Upper lobe of left lung (tissue), 6 donors: ENCODE measurements at places on chromosomes 12 and 14. TPM values are rescaled to one million over a fixed set of nuclear protein-coding genes. Genes with fewer than 3 reads are reported as not detected.

The IFI27 gene
- 210 TPM for total RNA-seq

- no peak overlapping the region for H3K27ac ChIP-seq
- H3K27me3 ChIP-seq, result no peaks in the 10 kb centered on the region
- no peaks in the 10 kb centered on the region for H3K4me1 ChIP-seq
These were observed 711.1 kb upstream of the SEL1L start for GRCh38 chr14:82244791-82245190.

The AJUBA gene
- 50.3 TPM for total RNA-seq

GRCh38 chr12:59260202-59260601 lies 335.6 kb upstream of the SLC16A7 start:
- DNase-seq, result no peak
- H3K4me1 ChIP-seq, result no peaks in the 10 kb centered on the region
- no peak overlapping the region for H3K4me3 ChIP-seq
- no peaks in the 10 kb centered on the region for H3K36me3 ChIP-seq

The GLI1 gene
- not detected for total RNA-seq

The NKX2-1 gene
- 361 TPM for total RNA-seq

The ABCD2 gene
- total RNA-seq, result 0.46 TPM

DNA sequence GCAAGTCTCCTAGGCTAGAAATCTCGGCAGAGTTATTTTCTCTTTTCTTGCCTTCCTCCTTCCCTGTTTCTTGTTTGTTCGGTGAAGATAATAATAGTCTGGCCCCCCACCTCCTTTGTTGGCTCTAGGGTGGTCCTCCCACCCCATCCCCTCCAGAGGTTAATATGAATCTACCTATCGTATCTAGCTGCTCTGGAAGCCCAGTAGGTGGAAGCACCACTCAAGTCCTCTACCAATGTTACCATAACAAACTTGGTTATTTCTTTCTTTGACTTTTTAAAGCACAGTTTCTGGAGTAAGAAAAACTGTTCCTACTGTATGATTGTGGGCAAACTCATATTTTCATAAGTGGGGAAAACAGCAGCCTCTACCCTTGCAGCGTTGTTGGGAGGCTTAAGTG lies 19.7 kb upstream of the GRIP1 start:
- no peaks in the 10 kb centered on the region for H3K4me1 ChIP-seq
- H3K27ac ChIP-seq, result no peak overlapping the region
- no peak for DNase-seq
- H3K27me3 ChIP-seq, result no peaks in the 10 kb centered on the region
- no peaks in the 10 kb centered on the region for H3K36me3 ChIP-seq

- H3K27ac ChIP-seq, result peak overlapping the region; percentile 100
- DNase-seq, result peak; percentile 51
- peaks cover 5% of the 10 kb centered on the region for H3K36me3 ChIP-seq
- H3K27me3 ChIP-seq, result no peaks in the 10 kb centered on the region
- H3K4me3 ChIP-seq, result peak overlapping the region; percentile 66
These were observed 882 bp downstream of the HECTD1 start for GRCh38 chr14:31206536-31207286.

DNA sequence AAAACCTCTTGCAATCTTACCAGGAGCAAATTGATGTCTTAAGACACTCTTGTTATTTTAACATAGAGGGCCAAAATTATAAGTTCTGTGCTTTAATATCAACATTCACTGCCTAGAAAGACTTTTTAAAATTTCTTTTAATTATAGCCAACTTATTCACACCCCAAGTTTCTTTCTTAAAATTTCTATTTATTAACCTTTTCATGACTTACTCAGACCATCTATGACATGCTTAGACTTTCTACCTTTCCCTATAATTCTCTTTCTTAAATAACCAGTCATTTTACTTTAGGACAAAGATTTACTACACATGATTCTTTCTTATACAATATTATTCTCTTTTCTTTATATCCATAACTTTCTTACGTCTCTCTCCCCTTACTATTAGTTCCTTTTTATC lies 220.4 kb downstream of the NUBPL start:
- no peaks in the 10 kb centered on the region for H3K4me1 ChIP-seq
- H3K36me3 ChIP-seq, result no peaks in the 10 kb centered on the region
- DNase-seq, result no peak
- no peaks in the 10 kb centered on the region for H3K27me3 ChIP-seq
- H3K27ac ChIP-seq, result no peak overlapping the region

DNA sequence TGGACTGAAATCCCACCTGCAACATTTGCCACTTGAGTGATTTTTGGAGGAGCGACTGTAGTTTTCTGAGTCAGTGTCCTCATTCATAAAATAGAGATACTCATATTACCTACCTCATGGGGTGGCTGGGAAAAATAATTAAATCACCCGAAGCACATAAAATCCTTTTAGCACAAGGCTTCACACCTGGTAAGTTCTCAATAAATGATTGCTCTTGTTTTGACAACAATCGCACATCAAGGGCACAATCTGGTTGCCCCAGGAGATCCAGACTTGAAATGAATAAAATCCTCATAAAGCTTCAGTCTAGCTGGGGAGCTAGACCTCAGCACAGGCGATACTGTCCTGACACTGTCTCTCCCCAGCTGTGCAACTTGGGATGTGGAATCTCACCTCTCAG lies 76.0 kb upstream of the CCDC60 start:
- peaks cover 12% of the 10 kb centered on the region for H3K4me1 ChIP-seq
- no peaks in the 10 kb centered on the region for H3K36me3 ChIP-seq
- no peak for DNase-seq
- no peak overlapping the region for H3K27ac ChIP-seq

DNA sequence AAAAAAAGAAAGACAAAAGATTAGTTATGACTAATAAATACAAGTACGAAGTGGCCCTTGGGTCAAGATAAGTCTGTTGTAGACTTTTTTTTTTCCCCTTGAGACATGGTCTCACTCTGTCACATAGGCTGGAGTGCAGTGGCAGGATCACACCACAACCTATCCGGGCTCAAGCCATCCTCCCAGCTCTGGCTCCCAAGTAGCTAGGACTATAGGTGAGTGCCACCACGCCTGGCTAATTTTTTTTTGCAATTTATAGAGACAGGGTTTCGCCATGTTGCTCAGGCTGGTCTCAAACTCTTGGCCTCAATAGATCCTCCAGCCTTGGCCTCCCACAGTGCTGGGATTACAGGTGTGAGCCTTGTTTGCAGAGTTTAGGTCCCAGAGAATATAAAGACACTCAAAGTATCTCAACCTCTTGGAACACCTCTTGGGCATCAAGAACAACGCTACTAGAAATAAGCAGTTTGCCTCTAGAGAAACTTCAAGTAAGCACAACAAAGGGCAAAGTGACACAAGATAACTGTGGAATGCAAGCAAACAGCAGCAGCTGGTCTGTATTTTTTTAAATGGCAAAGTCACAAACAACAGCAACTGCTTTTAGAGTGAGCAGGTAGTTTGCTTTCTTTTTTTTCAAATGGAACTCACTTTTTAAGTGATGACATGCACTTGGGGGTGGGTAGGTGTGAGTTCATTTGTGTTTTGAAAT lies 3.9 kb upstream of the MDM2 start:
- no peak for DNase-seq
- no peaks in the 10 kb centered on the region for H3K27me3 ChIP-seq
- H3K27ac ChIP-seq, result no peak overlapping the region
- no peaks in the 10 kb centered on the region for H3K36me3 ChIP-seq
- no peak overlapping the region for H3K4me3 ChIP-seq

The SLC2A13 gene
- total RNA-seq, result 25.9 TPM

DNA sequence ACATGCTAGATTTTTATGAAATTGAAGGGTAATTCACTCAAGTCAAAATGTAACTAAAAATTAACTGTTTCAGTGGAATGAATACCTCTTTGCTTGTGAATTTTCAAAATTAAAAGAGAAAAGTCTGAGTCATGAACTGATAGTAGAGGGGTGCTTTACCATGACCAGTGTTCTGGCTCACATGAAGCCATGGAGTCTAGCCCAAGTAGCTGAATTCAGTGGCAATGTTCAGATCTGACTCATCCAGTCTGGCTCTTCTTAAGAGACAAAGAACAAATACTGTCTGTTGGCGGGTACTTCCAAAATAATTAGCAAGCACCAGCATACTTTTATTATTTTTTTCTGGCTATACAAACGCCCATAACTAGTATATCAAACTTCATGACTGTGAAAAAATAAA lies 366.3 kb upstream of the GARIN6 start:
- no peaks in the 10 kb centered on the region for H3K4me1 ChIP-seq
- H3K27me3 ChIP-seq, result no peaks in the 10 kb centered on the region
- no peak overlapping the region for H3K27ac ChIP-seq
- H3K4me3 ChIP-seq, result no peak overlapping the region

- no peak overlapping the region for H3K4me3 ChIP-seq
- no peak overlapping the region for H3K27ac ChIP-seq
- no peaks in the 10 kb centered on the region for H3K36me3 ChIP-seq
- H3K27me3 ChIP-seq, result no peaks in the 10 kb centered on the region
- H3K4me1 ChIP-seq, result peaks cover 5% of the 10 kb centered on the region
These were observed 398.5 kb downstream of the MDGA2 start for GRCh38 chr14:47276931-47277330.

DNA sequence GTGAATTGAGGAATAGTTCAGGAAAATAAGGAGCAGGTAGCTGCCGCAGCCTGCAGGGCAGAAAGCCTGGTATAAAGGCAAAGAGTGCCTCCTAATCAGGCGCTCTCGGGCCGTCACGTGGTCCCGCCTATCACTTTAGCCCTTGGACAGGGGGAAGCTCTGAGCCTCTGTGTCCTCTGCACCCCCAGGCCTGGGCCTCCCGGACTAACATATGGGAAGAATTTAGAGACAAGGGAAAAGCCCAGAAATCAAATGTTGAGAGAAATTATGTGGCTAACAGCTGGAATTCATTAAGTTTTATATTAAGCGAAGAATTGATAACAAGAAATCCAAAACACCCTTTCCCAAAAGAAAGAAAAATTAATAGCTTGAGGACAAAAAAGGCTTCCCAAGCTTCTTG lies 417.7 kb downstream of the ATP23 start:
- H3K27me3 ChIP-seq, result no peaks in the 10 kb centered on the region
- H3K27ac ChIP-seq, result no peak overlapping the region
- DNase-seq, result no peak
- H3K4me3 ChIP-seq, result no peak overlapping the region
- no peaks in the 10 kb centered on the region for H3K4me1 ChIP-seq
- H3K36me3 ChIP-seq, result no peaks in the 10 kb centered on the region

DNA sequence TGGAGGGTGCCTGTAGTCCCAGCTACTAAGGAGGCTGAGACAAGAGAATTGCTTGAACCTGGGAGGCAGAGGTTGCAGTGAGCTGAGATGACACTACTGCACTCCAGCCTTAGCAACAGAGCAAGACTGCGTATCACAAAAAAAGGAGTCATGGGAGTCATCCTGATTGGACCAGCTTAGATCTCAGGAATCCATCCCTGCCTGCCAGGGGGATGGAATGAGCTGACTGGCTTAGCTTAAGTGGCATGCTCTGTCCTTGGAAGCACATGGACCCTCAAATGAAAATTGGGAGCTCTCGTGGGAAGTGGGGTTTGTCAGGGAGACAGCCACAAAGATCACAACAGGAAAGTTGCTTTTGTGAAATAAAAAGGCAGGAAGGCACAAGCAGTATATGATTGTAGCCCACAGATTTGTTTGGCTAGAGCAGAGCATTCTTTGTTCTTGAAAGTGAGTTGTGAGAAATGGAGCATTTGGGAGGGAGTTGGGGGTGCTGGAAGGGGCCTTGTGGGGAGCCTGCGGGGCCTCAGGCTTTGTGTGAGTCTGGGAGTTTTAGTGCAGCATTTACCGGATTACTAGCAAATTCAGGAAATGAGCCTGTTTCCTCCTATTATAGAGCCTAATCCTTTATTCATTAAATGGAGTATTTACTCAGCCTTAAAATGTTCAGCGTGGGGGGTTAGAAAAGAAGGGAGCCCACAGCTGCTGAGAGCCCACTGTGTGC lies 30.7 kb downstream of the DGLUCY start:
- DNase-seq, result no peak
- no peak overlapping the region for H3K4me3 ChIP-seq
- no peaks in the 10 kb centered on the region for H3K27me3 ChIP-seq
- H3K4me1 ChIP-seq, result peaks cover 40% of the 10 kb centered on the region
- peak overlapping the region; percentile 36 for H3K27ac ChIP-seq

GRCh38 chr14:97306760-97307246 lies 509.6 kb downstream of the VRK1 start:
- no peaks in the 10 kb centered on the region for H3K4me1 ChIP-seq
- no peak for DNase-seq
- H3K4me3 ChIP-seq, result no peak overlapping the region
- no peaks in the 10 kb centered on the region for H3K27me3 ChIP-seq
